ENCODE measurements at places on chromosomes 12 and 14.
A peak's percentile ranks its signal among the peaks of the same experiment; 100 is the strongest.

DNA sequence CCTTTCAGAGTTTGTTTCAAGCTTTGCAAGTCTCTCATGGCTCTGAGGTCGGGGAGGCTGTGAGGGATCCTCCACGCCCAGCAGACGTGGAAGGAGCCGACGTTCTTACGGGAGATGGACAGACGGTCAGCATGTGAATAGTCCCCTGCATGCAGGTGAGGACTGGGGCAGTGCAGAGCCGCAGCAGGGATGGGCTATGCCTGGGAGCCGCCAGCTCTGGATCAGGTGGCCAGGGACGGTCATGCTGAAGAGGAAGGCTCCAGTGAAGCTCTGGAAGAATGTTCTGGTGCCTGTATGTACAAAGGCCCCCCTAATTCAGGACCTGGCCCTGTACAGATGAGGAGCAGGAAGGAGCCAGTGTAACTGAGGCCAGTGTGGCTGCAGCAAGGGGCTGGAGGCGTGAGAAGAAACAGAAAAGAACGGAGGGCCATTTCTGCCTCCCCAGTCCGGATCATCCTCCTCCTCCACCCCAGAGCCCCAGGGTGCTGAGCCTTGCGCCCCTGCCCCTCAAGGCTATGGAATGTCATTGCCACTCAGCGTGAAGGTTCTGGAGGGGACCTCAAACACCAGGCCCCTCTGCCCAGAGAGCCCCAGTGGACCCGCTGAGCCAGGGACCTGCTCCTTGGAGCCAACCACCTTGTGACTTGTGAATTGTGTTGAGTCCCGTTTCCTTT is 96.8 kb upstream of the DIO3 start:
- no peak for DNase-seq

DNA sequence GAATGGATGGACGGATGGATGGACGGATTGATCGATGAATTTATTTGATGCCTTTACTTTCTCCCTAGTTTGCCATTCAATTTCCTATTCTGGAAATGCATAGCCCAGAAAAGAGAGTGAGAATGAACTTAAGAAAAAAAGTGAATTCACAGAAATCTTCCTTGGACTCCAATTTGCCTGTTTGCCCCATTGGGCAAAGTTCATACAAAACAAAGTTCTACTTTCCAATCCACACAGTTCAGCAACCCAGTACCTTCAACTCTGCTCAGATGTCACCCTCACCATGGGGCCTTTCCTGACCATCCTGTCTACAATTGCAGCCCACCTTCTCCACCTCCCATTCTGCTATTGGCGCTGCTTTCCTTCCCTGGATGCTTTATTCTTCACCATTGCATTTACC is 8.2 kb upstream of the NUAK1 start:
- no peak for DNase-seq

- DNase-seq, result no peak
Observed at GRCh38 chr12:83140135-83140534, 453.4 kb downstream of the TMTC2 start.

GRCh38 chr12:119699199-119699760 is 31.3 kb downstream of the PRKAB1 start:
- no peak for DNase-seq

- DNase-seq, result no peak
Observed at GRCh38 chr14:68513137-68513536, 279.7 kb downstream of the ZFP36L1 start.

- DNase-seq, result no peak
Observed at GRCh38 chr12:28446031-28446430, 255.8 kb downstream of the CCDC91 start.

- no peak for DNase-seq
Observed at GRCh38 chr12:6072302-6072752, 52.1 kb downstream of the VWF start.

DNA sequence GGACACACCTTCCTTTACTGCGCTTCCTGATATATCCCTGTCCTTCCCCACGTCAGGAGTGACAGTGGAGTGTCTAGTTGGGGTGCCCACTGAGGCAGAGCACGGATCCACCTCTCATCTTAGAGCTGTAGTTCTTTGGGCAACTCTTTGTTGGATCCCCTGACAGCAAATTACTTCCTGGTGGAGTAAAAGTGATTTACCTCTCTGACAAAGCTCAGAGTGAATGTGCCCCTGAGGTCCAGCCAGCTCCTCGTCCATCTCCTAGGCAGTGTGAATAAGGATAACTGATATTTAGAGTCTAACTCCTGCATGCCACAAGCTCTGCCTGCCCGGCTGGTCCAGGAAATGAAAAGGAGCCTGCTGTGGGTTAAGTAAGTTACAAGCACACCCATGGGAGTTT is 16.0 kb downstream of the AHSA1 start:
- no peak for DNase-seq

- DNase-seq, result no peak
Observed at GRCh38 chr14:49895480-49895879, 2.6 kb downstream of the ARF6 start.

DNA sequence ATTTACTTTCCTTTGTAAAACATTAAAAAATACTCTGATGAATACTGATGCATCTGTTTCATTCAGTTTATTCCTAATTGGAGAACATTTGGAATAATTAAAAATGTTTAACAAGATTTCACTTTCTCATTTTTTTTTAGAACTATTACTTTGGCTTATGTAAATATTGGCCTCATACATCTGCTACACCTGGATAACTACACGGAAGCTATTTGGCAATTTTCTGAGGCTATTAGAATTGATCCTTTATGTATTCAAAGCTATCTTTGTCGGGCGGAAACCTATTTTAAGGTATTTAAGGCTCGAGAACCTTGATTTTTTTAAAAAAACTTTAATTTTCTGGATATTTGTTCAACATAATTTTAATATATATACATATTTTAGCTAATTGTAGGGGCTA is 196.7 kb downstream of the TTC6 start:
- no peak for DNase-seq

DNA sequence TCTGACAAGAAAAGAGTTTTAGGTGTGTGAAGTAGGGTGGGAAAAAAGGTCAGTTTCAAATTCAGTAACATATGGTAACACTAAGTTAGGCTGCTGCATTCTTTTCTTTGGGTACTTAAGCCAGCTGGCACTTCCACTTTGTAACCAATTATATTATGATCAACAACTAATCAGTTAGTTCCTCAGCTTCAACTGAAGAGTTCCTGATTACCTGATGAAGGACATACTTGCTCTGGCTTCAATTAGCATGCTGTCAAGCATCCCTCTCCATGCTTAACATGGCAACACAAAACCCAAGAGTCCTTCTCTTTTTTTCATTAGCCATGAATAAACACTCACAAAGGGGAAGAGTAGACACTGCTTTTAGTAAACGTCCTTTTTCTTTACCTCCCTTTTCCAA is 6.8 kb upstream of the KANSL2 start:
- no peak for DNase-seq

GRCh38 chr12:23523339-23523738 is 426.1 kb downstream of the SOX5 start:
- no peak for DNase-seq

DNA sequence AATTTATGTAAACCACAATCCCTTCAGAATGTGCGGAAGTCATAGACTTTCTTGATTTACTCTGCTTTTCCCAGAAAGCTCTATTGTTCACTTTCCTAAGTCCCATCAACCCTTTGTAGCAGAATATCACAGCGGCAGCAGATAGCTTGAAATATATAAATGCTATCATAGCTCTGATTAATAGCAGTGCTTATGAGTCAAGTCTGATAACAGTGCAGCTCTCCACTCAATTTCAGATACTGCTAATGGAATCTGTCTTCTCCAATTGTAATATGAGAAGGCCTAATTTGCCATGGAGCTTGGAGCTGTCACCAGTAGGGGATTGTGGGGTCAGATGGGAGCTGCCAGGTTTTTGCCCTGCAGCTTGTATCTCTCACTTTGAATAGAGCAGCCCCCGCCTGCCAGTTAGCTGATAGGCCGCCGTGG is 10.9 kb downstream of the TMEM260 start:
- peak; percentile 35 for DNase-seq

- no peak for DNase-seq
Observed at GRCh38 chr12:104664351-104664750, 207.6 kb downstream of the CHST11 start.

DNA sequence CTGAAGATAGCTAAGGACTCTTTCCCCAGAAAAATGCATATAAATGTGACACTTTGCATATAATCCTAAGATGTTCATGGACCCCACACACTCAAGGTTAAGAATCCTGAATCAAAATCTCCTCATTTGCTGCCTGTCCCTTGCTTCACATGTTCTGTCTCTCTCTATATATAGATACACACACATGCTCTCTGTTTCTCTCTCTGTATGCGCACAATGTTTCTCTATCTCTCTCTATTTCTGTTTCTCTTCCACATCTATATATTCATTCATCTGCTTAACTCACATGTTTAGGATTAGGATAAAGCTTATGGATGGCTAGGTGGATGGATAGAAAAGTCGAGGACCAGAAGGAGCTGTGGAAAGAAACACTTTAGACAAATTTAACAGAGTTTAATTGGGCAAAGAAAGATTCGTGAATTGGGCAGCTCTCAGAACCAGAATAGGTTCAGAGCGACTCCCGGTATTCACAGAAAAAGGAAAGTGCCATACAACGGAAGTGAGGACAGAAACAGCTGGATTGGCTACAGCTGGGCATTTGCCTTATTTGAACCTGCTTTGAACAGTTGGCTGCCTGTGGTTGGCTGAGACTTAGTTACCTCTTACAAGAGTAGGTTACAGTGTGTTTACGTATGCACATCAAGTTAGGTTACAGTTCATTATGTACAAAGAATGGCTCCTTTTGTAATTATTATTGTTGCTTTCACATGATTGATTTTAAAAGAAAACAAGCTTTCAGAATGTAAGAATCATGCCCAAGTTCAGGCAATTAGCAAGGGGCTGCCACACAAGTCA is 57.6 kb downstream of the EMP1 start:
- DNase-seq, result no peak

- no peak for DNase-seq
Observed at GRCh38 chr12:117699575-117699974, 269.2 kb downstream of the KSR2 start.

DNA sequence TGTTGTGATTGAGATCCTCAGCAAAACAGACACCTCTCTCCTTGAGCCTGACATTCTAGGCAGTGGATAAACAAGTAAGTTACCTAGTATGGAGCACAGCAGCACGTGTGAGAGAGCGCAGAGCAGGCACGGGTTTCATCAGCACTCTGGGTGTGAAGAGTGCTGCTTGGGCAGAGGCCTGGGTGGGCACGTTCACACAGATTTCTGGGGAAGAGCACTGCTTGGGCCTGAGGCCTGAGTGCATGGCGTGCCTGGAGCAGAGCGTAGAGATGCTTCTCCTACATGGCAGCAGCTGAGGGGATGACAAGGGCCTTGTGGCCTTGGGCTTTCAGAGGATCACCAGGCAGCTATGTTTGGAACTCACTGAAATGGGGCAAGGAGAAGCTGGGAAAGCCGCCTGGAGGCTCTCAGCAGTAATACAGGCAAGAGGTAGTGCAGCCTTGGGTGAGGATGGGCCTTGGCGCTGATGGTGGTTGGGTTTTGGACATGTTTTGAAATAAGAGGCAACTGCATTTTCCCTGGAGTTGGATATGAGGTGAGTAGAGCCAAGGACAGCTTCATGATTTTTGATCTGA is 17.6 kb downstream of the CKB start:
- peak; percentile 47 for DNase-seq

- no peak for DNase-seq
Observed at GRCh38 chr14:75976826-75977581, 4.8 kb downstream of the TGFB3 start.

- DNase-seq, result no peak
Observed at GRCh38 chr14:98908050-98908449, 363.9 kb downstream of the BCL11B start.

GRCh38 chr12:674272-674781 is 11.1 kb upstream of the NINJ2 start:
- DNase-seq, result no peak

- DNase-seq, result no peak
Observed at GRCh38 chr14:106280876-106281275, 754.5 kb downstream of the TMEM121 start.

DNA sequence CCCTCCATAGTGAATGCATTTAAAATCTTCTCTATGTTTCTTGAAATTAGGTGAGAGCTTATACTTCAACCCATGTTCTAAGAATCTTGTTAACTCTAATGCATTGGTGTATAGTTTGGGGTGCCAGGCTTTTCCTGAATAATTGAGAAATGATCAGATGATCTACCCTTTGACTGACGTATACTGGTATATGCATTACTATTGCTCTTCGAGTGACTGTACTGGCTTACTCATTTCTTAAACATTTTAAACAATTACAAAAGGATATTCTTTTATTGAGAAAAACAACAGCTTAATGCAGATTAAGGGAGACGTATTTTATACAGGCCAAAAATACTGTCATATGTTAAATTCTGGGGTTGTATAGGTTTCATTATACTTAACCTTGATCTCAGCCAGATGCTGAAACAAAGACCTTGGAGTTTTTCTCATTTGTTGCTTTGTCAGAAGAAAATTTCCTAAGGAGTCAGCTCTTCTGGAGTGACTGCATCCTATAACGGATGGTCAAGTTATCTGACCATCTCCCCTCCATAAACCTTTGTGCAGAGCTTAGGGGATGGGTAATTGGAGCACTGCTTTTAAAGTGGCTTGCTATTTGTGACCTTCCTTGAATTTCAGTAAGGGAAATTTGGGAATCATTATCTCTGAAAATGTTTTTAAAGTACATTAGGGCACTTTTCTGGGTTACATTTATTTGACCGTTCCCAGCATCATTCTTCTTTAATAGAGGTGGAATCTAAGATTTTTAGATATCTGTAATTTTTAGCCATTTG is 507.6 kb downstream of the PCNX1 start:
- DNase-seq, result no peak

GRCh38 chr12:123126294-123127181 is 24.4 kb downstream of the PITPNM2 start:
- DNase-seq, result no peak

DNA sequence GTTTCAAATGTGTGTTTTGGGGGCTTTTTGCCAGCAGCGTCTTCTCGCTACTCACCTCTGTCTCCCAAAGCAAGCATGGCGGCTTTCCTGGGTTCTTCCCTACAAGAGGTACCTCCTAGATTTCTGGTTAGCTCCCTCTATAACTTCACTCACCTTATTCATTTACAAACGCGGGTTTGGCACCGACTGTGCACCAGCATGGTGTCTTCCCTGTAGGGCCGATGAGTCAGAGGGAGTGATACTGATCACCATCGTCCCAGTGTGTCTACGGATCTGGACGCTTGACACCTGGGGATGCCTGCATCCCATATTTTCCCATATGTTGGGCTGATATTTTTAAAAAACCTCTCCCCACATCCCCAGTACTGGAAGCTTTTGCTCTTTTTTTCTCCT is 8.0 kb upstream of the SERPINA12 start:
- no peak for DNase-seq

DNA sequence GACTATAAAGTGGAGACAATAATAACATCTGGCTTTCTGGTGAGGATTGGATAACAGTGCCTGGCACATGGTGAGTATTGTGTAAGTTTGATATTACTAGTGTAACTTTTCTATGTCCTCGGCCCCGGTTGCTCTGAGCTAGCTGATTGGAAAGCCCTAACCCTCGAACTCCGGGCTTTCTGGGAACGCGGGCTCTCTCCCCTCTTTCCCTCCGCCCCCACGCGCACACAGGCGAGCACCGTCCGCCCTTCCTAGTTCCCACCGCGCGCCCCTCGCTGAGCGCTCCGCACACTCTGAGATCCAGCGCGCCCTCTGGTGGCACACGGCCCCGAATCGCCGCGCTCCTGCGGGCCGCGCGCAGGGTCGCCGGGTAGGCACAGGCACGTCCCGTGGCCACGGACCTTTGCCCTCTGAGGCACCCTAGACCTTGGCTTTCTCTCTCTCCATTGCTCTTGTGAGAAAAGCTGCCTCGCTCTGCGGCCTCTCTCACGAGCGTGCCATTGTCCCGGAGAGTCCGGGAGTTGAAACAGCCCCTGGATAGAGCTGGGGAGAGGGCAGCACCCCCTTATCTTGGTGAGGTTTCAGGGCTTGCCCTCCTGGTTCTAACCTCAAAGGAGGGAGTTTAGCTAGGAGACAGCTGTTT is 23.2 kb upstream of the ESRRB start:
- DNase-seq, result peak; percentile 93

All from iPS-NIHi11 (cell line).